ENCODE measurements at places on chromosomes 3 and 15.

DNA sequence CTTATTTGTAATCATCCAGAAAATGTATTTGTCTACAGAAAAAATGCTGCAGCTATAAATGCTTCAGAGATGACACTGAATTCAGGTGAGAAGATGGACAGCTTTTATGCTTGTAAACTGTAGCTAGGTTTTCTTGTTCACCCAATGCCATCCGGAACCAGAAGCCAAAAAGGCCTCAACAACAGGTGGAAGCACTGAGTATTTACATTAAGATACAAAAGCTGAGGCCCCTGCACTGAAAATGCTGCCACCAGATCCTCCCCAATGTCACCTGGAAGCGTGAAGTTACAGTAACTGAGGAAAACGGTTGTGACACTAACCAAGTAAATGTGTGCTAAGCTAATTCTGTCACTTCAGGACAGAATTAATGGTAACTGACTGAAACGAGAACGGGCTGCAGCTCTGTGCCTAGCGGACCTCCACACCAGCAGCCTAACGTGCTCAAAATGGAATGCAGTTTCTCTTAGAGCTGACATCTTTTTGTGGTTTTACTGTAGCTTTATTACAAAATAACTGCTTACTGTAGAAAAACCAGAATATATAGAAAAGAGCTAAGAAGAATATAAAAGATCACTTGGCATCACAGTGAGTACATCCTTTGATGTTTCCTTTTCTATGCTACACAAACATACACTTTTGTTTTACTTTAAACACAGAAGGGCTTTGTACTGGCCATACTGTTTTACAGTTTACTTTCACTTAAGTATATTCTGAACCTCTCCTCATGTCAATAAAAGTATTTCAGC lies 7.6 kb downstream of the CHSY1 start:
- no peak for DNase-seq

DNA sequence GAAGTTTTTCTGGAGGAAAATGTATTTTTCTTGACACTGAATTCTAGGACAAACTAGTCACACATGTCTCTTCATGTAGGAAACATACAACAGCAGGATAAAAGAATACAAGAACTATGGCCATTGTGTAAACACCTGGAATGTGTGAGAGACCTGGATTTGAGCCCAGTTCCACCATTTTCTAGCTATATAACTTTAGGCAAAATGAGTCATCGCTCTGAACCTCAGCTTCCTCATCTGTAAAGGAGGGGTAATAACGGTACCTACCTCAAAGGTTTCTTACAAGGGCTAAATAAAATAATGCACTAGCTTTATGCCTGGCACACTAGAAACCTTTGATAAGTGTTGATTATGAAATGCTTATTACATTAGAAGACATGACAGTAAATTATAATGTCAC lies 57.8 kb downstream of the RIOX2 start:
- no peak for DNase-seq

DNA sequence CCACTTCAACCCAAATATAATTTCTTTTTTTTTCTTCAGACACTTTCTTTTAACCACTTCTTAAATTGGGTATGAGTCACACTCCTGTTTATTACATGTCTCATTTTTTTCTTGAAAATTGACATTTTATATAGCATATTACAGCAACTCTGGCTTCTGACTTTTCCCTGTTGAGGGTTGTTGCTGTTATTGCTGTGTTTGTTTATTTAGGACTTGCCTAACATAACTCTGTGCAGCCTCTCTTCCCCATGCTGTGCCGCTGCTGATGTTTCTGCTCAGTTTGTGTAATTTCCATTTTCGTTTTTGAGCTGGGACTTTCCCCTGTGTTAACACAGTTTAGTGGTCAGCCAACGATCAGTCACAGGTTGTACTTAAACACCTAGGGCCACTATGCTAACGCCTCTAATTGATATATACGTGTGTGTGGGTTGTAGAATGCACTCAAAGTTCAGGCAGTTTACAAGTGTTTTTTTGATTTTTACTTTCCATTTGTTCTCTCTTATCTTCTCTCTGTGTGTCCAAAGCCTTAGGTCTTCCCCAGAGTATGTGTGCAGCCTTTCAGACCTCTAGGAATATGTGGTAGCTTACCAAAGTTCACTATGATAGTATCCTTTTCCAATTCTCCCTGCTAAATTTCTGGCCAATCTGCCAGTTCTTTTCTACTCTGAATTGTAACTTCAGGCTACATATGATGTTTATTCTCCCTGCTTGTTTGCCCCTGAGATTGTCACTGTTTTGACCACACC lies 337.2 kb downstream of the ZBTB20 start:
- no peak for DNase-seq

- no peak for DNase-seq
These were observed 97.2 kb downstream of the TBC1D5 start for GRCh38 chr3:17645074-17645698.

DNA sequence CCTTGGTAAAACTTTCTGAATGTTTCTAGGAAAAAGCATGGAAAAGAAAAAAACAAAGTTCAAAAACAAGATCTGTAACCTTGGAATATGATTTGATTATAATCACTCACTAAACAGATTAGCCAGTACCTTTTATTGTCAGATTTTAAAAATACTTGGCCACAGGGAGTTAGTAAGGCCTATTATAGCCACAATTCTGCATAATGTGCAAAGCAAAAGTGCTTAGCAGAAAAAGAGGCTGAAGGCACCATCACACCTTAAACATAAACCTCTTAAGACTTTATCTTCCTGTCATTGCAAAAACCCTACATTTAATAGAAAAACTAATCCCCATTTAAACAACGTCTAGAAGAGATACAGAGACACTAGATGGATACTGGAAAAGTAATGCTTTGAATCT lies 41.8 kb downstream of the CHSY1 start:
- DNase-seq: no peak

DNA sequence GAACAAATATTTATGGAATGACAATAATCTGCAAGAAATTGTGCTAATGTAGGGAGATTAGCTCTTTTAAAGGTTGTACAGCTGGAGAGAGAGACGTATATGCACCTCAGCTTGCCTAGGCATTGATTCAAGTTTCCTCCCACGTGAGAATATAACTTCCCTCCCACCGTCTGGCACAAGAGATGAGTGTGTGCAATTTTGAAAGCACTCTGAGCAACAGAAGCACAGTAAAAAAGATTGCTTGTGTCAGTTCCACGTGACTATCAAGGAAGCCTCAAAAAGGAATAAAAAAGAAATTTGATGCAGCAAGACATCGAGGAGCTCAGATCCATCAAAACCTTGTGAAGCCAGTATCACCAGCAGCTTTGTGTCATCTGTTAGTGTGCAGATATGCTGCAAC lies 435.3 kb downstream of the TUSC7 start:
- no peak for DNase-seq
